Kasumi-1 (cell line): ENCODE measurements at places on chromosomes 11 and 22.

DNA sequence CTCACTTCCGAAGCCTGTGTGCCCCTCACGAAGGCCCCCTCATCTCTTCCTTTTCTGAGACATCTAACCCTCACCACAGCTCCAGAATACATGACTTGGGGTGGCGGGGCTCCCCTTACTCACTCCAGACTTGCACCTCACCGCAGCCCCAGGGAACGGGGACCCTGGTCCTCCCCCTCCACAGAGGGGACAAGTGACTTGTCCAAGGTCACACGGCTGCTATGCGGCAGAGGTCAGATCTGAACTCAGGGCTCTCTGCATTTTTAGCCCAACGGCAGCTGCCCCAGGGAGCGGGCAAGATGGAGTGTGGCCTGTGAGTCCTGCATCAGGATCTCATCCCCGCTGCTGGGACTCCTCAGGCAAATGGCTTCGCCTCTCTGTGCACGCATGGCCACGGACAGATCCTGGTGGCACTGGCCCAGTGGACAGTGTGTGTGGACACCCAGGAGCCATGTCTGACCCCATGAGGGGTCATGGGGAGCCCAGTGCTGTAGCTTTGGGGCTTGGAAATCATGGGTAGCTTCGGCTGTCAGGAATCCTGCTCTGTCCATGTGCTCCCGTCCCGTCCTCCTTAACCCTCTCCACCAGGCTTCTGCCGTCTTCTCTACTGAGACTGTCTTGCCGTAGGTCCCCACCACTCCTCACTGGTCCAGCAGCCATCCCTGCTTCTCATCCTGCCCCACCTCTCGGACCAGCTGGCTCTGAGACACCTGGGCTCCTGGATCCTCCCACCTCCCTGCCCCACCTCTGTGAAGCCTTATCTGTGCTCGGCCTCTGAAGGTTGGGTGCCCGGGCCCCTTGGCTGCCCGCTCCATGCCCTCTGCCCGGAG, 48.0 kb upstream of the CARS1 start:
- no peak for DNase-seq

GRCh38 chr22:46416520-46416871, 81.0 kb downstream of the TRMU start:
- no peak for DNase-seq

DNA sequence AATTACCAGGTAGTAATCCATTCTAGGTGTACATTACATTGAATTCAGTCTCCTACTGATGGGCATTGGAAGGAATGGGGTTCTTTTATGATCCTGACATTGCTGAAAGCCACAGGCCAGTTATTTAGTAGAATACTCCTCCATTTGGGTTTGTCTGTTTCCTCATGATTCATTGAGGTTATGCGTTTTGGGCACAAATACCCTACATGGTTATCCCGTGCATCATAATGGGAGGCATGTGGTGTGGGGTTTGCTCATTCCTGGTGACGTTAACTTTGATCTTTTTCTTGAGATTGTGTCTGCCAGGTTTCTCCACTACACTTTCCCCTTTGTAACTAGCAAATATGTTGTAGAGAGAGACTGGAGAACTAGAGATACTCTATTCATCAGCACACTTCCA, 5.5 kb downstream of the FOLR3 start:
- no peak for DNase-seq

DNA sequence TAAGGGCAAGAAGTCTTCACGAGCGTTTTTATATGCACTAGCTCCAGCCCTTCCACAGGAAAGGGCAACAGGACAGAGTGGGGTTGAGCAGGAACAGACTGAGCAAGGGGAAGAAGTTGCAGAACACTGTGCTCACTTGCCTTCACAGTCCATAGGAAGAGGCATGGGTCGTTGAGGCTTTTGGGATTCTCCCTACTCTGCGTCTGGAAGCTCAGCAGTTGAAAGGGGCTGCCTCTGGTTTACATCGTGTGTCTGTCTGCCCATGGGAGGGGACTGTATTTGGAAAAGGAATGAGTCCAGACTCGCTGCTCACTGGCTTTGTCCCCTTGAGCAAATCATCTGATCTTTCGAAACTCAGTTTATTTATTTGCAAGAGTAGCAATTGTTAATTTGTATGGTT, 1.1 kb upstream of the PDGFD start:
- no peak for DNase-seq

DNA sequence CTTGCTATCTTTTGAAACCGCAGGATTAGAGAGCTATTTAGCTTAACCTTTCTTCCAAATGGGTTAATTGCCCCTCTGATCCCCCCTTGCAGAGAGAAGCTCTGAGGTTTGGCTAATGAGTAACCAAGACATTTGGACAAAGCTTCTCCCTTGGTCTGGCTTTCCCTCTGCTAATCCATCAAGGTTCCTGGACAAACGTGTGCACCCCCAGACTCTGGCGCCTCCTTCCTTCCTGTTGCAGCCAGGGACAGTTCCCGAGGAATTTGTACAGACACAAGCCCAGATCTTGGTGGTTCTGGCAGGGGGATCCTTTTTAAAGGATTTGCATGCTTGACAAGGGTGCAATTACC, 1.6 kb downstream of the KIAA1671 start:
- no peak for DNase-seq

DNA sequence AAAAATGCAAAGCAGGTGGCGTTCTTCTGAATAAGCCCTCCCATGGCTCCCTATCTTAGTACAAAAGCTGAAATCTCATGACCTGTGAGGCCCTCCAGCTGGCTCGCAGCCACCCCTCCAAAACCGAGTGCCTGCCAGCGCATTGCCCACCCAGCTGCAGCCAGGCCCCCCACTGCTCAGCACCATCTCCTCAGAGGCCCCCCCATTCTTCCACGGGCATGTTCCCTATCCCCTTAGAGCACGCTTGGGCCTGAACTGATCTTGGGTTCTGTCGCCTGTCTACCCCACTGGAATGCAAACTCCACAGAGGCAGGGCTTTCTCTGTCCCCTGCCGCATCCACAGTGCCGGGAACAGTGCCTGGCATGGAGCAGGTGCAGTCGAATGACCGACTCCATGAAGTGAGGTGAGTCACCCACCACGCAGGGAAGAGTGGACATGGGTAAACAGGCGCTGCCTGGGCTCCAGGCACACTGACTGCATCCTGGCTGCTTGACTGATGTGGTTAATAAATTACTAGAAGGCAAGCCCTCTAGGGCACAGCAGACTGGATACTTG, 11.3 kb upstream of the EFCAB6 start:
- DNase-seq: no peak

DNA sequence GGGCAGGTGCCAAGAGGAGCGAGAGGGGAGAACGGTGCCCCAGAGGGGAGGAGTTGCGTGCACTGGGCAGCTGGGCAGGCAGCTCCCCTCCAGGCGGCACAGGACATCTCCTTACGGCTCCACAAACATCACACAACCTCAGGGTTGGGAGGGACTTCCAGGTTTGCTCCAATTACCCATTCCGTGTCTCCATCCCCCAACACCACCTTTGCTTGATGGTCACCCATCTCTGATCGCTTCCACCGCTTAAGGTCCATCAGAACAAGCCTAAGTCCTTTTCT, 14.5 kb upstream of the TP53AIP1 start:
- no peak for DNase-seq

DNA sequence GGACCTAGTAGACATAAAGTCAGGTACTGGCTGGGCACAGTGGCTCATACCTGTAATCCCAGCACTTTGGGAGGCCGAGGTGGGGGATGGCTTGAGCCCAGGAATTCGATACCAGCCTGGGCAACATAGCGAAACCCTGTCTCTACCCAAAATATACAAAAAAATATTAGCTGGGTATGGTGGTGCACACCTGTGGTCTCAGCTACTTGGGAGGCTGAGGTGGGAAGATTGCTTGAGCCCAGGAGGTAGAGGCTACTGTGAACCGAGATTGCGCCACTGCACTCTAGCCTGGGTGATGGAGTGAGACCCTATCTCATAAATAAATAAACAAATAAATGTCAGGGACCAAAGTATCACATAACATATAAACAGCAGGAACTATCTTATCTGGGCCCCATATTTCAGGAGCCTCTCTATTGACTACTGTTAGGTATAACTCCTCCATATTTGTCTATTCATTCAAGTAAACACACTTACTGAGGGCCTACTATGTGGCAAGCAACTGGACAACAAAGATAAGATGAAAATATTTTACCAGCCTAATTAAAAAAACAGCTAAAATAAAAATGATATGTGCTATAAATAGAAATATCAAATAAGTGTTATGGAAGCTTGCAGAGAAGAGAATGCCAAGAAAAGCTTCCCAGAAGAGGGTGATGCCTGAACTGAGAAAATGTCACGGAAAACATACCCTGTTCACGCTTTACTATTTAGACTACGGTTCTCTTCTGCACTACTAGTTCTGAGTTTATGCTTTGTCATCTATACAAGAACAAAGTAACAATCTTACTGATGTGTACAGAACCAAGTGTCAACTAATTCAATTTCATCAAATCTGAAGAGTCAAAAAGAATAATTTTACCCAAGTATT, 2.0 kb downstream of the NUP98 start:
- DNase-seq: no peak

- DNase-seq: no peak
These were observed 1.5 kb downstream of the LRFN4 start for GRCh38 chr11:66858186-66858938.
